Esophagus mucosa (tissue), 1 donor: ENCODE measurements at places on chromosomes 4 and X. TPM values are rescaled to one million over a fixed set of nuclear protein-coding genes. Genes with fewer than 3 reads are reported as not detected.

The VSIG4 gene
- total RNA-seq, result 2.9 TPM

The ETDB gene
- total RNA-seq, result not detected

The DUX4 gene
- total RNA-seq, result 0.56 TPM

The TCEAL2 gene
- not detected for total RNA-seq

The DCAF12L1 gene
- total RNA-seq, result not detected

The ZFP92 gene
- 0.08 TPM for total RNA-seq

The GLUD2 gene
- total RNA-seq, result 0.52 TPM

The C1QTNF7 gene
- 0.52 TPM for total RNA-seq

The FGA gene
- 0.64 TPM for total RNA-seq

The COL4A5 gene
- 18.9 TPM for total RNA-seq

The FAT4 gene
- total RNA-seq, result 1.4 TPM

The ERAS gene
- not detected for total RNA-seq

The KLB gene
- 0.32 TPM for total RNA-seq

The RBBP7 gene
- total RNA-seq, result 72.5 TPM

The GYG2 gene
- 0.52 TPM for total RNA-seq

The GAGE12D gene
- total RNA-seq, result not detected

The CXCL10 gene
- total RNA-seq, result 0.32 TPM

The BST1 gene
- total RNA-seq, result 0.80 TPM

The MTMR8 gene
- total RNA-seq, result 2.1 TPM

The LAGE3 gene
- total RNA-seq, result 15.1 TPM

The TMEM150C gene
- total RNA-seq, result 0.80 TPM

The C4orf17 gene
- not detected for total RNA-seq
